Activated CD8-positive, alpha-beta memory T cell treated with anti-CD3 and anti-CD28 coated beads for 1 hour (primary cell): ENCODE measurements at places on chromosomes 2 and 18.

DNA sequence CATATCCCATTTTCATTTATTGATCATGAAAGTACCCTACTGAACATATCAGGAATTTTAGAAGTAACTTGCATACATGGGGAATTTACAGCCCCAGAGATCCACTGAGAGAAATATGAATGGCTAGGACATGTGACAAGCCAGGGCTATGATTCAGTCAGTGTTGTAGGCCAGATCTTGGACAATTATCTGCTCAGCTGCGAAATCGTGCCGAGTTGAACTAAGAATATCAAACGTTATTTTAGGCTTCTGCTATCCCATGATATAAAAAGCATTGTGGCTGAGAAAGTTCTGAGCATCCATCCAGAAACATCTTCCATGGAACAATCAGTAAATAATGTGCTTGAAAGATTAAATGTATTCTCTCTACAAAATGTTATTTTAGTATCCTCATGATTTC, 85.7 kb upstream of the UNC80 start:
- DNase-seq, result no peak

DNA sequence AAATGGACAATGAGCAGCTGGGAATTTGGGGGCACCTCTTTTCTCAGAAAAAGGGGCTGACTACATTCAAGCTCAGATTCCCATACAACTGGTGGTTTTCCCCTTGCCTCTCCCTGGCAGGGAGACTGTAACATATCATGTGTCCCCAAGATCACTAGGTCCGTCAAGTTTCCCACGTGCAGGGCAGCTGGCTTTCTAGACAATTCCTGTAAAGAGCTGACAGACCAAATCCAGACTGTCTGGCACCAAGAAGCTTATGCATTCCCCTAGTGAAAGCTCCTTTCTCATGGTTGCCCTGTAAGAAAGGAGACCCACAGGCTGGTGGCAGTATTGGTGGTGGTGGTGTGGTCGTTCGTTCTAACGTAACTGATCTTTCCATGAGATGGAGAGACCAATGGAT, 48.8 kb downstream of the THUMPD2 start:
- no peak for DNase-seq

DNA sequence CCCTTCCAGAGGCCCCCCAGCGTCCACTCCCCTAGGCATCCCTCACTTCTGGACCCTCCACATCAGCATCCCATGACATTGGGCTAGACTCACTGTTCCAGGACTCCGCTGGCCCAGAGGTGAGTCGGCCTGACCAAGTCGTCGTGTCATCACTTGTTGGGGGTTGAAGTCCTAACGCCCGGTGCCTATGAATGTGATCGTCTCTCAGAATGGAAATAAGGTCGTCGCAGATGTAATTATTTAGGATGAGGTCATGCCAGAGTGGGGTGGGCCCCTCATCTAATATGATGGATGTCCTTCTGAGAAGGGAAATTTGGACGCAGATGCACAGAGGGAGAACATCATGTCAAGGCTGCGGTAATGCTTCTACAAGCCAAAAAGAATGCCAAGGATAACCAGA, 142.7 kb downstream of the AGAP1 start:
- no peak for DNase-seq

DNA sequence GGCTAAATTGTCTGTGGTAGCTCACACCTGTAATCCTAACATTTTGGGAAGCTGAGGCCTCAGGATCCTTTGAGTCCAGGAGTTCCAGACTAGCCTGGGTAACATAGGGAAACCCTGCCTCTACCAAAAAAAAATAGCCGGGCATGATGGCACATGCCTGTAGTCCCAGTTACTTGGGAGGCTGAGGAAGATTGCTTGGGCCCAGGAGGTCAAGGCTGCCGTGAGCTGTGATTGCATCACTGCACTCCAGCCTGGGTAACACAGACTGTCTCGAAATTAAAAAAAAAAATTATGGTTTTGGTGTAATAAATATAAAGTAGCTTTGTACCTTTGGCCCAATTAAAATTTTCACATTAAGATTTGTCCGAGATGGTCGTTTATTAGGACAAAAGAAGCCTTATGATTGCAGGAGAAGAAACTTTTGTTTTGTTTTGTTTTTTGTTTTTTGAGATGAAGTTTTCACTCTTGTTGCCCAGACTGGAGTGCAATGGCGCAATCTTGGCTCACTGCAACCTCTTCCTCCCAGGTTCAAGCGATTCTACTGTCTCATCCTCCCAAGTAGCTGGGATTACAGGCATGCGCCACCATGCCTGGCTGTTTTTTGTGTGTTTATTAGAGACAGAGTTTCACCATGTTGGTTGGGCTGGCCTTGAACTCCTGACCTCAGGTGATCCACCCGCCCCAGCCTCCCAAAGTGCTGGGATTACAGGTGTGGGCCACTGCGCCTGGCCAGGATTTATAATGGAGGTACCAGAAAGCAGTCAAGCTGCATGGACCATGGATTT, 4.1 kb downstream of the MTA3 start:
- DNase-seq, result no peak

- DNase-seq, result no peak
Measured at GRCh38 chr2:23814963-23815362, 112.0 kb downstream of the ATAD2B start.

DNA sequence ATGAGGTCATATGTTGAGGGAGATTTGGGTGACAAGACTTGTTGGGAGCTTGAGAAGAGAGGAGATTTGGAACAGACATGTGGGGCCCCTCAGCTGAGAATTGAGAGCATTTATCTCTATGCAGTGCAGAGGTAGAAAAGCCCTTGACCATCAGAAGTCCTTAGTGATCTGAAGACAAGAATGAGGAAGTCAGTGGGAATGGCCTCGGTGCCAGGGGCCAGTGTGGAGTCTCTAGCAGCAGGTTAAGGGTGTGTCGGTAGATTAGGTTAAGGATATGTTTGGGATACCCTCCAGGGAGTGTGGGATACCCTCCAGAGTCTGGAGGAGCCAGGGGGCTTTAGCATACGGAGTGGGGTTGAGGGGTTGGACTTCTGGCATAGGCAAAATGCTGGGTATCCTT, 41.6 kb downstream of the FBXO48 start:
- DNase-seq, result no peak

DNA sequence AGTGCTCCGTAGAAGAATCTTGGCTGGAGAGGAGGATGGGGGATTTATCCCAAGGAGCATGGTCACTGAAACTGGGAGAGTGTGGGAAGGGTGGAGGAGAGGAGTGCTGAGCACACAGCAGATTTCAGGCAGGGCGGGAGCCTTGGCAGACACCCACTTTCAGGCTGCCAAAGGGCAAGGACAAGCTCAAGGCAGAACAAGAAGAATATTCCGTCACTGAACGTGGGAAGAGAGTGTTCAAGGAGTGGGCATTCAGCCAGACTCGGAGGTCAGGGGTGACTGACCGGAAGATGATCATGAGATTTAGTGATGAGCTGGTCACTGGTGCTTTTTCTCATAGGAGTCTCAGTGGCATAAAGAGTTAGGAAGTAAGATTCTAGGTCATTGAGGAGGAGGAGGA, 136.2 kb upstream of the RASGRP3 start:
- no peak for DNase-seq

DNA sequence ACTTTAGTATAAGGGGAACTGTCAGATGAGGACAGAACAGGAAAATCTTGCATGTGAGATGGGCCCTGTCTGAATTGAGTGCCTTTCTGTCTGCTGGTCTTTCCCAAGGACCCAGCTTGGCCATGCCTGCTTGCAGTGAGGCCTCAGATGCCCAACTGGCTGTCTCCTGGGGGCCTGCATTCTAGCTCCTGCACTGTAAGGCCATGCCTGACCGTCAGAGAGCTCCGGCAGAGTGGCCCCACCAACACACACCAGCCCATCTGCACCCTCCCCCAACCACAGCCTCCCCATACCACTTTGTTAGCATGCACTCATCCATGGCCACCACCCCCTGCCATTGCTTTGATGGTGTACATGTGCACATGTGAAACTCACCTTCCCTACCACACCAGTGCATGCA, 190.4 kb upstream of the RPRM start:
- no peak for DNase-seq

DNA sequence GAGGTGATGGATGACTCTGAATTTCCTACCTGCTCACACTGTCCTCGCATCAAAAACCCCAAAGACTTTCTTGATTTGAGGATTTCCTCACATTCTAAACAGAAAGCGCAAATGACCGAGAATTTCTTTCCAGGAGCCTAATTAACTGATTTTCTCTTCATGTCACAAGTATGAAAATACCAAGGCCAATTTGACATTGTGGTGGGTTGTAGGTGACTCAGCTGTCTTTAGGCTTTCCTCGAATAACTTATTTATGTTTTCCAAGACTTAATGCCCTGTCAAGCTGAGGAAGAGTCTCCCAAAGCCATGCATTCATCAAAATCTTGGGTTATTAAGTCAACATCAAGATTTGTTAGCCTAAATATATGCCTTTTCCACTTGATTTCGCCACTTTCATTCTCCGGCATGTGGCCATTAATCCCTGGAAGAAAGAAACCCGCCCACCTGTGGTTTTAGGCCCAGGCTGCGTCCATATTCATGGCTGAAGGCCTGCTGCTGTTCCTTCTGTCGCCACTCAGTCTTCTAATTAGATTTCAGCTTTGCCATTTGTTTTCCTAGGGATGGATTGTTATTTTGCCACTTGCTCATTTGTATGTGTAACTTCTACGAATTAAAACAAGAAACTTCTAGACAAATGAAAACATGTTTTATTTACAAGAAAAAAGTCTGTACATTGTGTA, 84.9 kb downstream of the ST6GAL2 start:
- DNase-seq, result no peak

GRCh38 chr2:113219092-113219441, 45.3 kb downstream of the PSD4 start:
- no peak for DNase-seq

DNA sequence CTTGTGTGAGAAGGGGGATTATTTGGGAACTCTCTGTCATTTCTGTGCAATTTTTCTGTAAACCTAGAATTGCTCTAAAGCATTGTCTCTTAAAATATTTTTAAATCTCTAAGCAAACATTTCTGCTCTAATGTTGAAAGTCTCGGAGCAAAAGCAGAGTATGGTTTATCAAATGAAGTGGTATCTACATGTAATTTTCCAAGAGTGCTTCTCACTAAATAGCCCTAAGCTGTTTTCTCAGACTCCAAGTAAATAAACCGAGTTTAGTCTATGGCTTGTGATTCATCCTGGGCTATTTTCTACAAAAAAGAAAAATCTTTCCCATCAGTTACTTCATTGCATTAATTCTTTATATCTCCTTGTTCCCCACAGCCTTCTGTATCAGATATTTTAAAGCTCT, 90.8 kb downstream of the METTL4 start:
- no peak for DNase-seq

DNA sequence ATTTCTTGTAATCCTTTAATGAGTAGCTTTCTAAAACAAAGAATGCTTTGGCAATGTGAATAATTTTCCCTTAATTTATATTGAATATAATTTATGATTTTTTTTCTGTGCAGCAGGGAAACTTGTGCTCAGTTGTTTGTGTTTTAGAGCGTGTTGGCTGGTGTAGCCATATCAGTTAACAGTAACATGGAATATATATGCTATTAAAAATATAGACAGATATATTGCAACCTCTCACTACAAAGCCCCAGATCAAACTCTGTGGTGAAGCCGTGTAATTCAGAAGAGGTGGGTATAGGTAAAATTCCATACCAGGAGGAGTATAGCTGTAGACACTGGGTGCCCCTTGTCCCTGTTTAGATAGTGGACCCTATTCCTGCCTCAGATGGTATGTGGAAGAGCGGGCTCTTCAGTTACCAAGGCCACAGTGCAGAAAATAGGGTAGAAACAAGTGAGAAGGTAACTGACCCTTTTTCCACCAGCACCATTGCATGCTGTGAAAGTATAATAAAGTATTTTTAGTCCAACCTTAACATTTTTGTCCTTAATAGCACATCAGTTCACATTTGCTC, 18.1 kb upstream of the RASGRP3 start:
- no peak for DNase-seq

DNA sequence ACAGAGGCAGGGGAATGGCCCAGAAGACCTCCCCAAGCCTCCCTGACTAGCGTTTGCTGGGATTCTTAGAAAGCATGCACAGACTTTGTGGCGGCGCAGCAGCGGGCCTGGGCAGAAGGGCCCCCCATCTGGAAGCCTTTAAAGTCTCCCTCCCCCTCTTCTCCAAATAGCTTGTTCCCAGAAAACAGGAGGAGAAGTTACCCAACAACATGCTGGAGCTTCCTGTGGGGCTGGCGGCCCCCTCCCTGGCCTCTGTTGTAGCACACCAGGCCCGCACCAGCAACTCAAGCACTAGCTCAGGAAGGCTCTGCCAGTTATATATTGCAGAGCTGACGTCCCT, 334.8 kb downstream of the DYSF start:
- DNase-seq, result no peak

GRCh38 chr2:20526708-20527107, 79.8 kb downstream of the RHOB start:
- no peak for DNase-seq

DNA sequence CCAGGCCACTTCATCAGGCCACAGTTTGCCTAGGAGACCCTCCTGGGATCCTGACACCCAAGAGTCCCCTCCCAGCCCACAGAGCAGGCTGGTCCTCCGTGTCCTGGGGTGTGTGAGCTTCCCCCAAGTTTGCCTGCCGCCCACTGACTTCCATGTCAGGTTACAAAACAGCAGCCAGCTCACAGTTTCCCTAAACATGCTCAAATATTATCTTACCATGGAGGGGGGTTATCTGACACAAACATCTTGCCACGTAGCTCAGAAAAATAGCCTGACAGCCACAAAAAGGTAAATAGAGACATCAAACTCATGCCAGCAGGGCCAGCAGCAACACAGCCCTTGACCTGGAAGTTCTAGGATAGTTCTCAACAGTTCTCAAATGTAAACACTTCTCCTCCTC, 346.5 kb downstream of the TNS1 start:
- DNase-seq, result no peak

DNA sequence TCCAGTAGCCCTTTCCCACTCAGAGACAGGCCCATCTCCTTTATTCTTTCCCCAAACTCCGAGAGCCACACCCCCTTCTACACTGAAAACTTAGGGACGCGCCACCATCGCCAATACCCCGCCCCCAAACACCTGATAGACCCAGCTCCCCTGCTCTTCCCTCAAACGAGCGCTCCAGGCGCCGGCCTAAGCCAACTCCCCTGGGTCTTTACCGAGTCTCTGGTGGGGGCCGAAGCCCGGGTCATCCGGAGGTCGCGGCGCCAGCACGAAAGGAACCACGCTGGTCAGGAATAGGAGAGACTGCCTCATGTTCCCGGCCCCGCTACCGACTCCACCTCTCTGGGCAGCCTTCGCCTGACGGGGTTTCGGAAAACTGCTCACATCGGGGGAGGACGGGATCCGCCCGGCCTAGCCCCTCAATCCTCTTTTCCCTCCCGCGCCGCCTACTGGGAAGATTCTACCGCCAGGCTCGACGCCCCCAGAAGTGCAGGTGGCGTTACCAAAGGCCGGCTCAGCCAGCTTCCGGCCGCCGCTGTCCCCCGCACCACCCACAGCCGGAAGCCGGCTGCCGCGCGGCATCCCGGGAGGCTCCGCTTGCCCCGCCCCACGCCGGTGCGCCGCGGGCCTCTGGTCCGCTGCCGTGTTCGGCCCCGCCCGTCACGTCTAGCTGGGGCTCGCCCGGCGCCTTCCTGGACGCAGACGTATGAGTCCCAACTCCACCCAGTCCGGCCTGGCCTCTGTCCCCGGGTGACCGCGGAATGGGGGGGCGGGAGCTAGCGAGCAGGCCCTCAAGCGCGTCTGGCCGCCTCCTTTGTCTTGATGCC, at the start of gene ADAM17:
TSS of gene ADAM17 (minus strand) at position 534 of the 824 bp plus-strand sequence. CDS start at position 309, 225 bp downstream.
- peak; percentile 42 for DNase-seq
